ENCODE measurements at places on chromosomes 3 and 15.
A peak's percentile ranks its signal among the peaks of the same experiment; 100 is the strongest.

- peak; percentile 60 for DNase-seq
These were observed 19.2 kb downstream of the ATRIP start for GRCh38 chr3:48465531-48466378.

DNA sequence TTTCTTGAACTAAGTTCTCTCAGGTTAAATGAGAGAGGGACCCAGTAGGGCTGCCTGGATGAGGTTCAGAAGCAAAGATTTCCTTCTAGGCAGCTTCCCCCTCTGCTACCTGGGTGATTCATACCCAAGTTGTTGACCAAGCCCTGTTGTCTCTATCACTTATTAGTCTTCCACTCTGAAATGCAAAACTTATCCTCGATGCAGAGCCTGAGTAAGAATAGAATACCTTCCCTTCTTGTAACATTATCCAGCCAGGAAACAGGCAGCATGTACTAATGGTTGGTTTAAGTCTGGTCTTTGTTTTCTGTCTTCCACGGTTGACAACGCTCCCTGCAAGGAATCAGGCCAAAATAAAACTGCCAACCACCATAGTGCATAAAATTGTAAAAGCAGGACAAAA is 377.3 kb downstream of the MECOM start:
- DNase-seq: no peak

DNA sequence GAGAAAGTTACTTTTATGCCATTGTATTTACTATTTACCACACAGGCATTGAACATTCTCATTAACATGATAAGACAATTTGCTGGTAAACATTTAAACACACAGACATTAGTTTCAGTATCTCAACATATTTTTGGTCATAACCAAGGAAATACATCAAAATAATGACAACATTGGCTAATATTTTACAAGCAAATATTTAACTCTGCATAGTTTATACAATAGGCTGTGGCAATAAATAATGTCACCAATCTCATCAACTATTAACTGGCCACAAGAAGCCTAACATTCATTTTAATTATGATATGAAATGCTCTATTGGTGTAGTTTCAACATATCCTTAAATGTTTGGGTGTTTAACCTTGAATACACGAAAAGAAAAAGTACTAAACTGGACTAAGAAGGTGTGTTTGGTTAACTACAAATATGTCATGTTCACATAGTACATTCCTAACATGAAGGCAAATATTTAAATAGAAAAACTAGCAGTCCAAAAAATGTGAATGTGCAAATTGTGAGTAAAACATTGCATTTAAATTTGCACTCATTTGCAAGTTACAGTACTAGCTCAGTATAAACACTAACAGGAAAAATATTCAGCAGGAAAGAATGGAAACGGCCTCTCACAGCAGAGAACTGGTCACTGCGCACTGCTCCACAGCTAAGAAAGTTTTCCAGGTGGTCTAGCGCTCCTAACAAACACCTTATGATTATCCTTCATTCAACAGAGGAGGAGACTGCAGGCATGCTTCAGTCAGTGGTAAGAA is 106.6 kb downstream of the GLDN start:
- no peak for DNase-seq

- peak; percentile 54 for DNase-seq
These were observed 47.5 kb upstream of the MUC4 start for GRCh38 chr3:195859061-195859845.

DNA sequence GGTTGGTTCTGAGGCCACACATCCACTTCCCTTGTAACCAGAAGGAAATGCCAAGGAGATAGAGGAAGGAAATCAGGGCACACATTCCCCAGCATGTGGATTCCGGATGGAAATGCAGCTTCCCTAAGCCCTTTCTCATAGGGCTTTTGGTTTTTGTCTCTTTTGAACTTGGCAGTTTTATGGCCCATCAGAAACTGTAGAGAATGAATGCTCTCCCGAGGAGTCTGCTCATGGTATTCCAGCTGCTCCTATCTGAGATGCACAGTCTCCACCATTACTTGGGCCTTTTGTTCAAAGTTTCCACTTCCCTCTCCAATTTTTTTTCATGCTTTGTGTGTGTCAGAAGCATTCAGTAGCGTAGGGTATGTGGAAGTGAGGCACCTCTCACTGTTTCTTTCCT is 21.2 kb downstream of the XYLB start:
- no peak for DNase-seq

DNA sequence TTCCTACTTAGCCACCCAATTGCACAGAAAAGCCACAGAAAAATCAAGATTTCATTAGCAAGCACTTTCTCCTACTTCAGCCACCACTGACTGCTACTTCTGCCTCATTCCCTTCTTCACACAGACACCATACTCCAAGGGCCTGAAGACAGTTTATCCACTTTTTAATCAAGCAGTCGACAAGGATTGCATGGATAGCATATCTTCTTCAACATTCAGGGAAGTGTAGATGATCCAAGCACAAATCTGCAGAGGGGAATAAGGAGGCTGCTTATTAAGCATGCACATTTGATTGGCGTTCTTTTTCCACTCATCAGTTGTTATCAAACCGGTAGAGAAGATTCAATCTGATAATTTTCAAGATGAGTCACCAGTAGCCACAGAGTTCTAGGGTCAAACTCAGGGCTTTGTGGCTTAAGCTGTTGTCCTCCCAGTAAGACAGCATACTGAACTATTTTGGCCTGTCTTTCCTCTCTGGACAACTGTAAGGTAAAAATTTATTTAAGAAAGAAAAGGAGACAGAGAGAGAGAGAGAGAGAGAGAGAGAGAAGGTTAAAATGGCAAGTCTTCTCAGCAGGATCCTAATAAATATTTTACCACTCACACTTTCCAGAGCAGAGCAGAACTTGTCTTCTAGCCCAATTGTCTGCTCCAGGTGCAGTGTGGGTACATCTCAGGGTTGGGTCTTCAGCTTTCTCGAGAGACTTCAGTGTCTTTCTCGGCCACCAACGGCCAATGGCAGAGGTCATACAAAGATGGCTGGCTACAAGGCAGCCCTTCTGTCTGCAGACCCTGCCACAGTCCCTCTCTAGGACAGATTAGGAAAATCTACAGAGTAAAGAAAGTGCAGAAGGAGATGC is 80.6 kb upstream of the BHLHE40 start:
- DNase-seq: no peak

DNA sequence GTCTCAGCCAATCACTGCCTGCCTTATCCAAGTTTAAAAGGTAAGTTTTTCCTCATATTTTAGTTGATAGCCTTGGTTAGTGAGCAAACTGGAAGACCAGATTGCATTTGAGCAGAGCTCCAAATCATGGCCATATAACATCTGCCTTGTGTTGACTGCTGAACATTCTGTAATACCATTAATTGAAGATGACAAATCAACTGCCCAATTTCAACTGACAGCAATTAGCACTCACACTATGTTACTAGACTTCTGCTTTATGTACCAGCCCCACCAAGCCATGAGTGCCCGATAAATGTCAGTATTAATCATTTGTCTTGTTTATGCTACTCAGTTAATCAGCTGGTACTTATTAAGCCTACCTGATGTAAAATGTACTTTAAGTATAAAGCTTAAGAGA is 83.1 kb downstream of the CGGBP1 start:
- DNase-seq: no peak

DNA sequence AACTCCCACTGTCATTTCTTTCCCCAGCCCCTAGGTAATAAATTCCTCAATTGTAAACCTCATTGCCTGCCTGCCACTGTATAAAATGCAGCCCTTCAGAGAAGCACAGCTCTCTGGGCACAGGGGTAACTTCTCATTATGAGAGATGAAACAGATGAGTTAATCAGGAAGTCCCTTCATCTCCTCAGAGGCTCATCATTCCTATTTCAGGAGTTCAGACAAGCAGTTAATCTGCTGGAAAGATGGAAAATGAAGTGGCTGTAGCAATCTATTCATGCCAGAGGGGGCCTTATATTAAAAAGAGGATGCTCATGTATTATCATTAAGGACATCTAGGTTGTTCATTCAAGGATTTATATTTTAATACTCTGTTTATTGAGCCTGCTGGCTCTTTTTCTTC is 519.5 kb upstream of the LMCD1 start:
- no peak for DNase-seq

GRCh38 chr15:62847900-62848489 is 194.6 kb upstream of the TPM1 start:
- DNase-seq: no peak

DNA sequence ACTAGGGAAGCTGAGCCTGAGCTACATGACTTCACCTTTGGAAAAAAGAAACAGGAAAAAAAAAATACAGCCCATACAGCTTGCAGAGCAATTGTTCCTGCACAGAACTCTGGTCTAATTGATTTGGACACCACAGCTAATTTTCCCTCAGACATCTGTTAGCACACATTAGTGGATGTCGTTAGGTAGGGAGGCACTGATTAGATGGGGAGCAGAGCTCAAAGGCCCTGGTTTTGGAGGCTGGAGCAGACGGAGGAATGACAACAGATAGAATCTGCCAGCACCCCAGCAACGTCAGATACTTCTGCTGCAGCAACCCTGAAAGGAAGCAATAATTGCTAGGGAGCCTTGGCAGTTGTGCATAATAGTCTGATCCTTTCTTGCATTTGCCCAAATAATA is 398.9 kb downstream of the LSAMP start:
- DNase-seq: no peak
